ENCODE measurements at places on chromosomes 4 and X. TPM values are rescaled to one million over a fixed set of nuclear protein-coding genes. Genes with fewer than 3 reads are reported as not detected.

GRCh38 chr4:158826882-158827281, 58.1 kb downstream of the FNIP2 start:
- no peak for DNase-seq

DNA sequence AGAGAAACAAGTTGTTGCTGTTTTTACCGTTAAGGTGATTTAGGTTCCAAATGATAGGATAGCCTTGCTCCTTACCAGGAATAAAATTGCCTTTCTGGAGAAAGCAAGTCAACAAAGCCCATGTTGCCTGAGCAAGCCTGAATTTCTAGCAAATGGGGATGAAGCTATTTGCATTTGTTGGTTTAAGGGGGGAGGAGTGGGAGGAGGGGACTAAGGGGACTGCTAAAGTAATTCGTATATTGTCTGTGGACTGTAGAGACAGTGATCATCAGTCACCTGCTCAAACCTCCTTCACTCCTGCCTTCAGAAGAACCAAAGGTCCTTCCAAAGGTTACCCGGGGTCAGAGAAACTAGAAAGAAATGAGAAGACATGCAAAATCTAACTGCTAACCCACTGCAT, 65.8 kb downstream of the SCML2 start:
- no peak for DNase-seq

The NAP1L5 gene
- 9.1 TPM for total RNA-seq

The MAGIX gene
- total RNA-seq: 2.2 TPM

- DNase-seq: no peak
Observed at GRCh38 chr4:151408630-151409469, at the start of gene FHIP1A. TSS of gene FHIP1A (plus strand) at chr4:151409176. CDS start at chr4:151566260, 157,084 bp downstream.

DNA sequence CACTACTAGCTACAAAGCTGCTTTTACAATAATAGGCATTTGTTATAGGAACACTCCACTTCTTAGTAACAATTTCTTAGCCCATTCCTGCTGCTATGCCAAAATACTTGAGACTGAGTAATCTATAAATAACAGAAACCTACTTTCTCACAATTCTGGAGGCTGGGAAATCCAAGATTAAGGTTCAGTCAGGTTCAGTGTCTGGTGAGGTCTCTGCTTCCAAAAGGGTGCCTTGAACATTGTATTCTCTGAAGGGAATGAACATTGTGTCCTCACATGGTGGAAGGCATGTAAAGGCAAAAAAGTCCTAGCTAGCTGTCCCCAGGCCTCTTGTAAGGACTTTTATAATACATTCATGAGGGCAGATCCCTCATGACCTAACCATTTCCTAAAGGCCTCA, 7.0 kb downstream of the SLC9B1 start:
- no peak for DNase-seq

- DNase-seq: no peak
Observed at GRCh38 chrX:56563231-56564161, at the start of gene UBQLN2. TSS of gene UBQLN2 (plus strand) at chrX:56563627. CDS start at chrX:56563874, 247 bp downstream.

GRCh38 chr4:71239365-71239764, 99.5 kb upstream of the SLC4A4 start:
- DNase-seq: no peak

DNA sequence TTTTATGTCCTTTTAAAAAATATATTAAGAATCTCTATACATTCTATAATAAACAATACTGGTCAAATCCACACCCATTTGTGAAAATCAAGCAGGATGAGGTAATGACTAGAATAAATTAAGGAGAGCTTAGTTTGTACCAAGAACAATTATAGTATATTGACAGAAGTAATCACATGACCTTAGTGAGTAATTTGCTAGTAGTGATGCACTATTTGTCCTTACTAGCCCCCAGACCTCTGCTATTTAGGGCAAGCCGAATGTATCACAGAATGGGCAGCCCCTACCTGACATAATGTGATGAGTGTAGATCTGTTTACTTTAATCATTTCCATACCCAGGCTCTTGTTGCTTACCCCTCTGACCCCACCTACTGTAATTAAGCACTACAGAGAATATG, 15.8 kb downstream of the ATP1B4 start:
- DNase-seq: no peak

DNA sequence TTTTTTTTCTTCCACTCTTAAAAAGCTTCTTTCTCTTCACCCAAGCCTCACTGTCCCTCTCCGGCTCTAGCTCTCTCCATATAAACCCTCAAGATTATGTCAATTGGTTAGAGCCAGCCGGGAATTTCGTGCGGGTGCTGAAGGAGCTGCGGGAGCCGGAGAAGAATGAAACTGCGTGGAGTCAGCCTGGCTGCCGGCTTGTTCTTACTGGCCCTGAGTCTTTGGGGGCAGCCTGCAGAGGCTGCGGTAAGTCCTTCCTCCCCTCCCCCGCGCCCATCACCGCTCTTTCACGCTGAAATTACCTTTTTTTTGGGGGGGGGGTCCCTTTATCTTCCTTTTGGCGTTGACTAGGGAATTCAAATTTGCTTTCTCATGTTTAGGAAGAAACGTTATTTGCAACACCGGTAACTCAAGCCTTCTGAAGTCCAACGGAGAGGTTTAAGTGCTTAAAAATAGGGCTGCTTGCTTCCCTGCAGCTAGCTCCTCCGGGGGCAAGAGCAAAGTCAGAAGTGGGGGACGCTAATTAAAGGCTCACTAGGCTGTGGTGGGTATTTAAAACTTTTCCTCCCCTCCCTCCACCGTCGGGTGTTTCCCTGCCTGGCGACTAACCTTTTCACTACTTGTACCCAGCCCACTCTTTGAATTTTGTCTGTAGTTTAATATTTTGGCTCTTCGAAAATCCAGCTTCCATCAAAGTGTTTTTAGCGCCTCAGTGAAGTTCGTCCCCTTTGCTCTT, 491 bp downstream of the COL4A5 start:
- no peak for DNase-seq

- no peak for DNase-seq
Observed at GRCh38 chrX:48883729-48884128, 13.8 kb downstream of the TIMM17B start.

DNA sequence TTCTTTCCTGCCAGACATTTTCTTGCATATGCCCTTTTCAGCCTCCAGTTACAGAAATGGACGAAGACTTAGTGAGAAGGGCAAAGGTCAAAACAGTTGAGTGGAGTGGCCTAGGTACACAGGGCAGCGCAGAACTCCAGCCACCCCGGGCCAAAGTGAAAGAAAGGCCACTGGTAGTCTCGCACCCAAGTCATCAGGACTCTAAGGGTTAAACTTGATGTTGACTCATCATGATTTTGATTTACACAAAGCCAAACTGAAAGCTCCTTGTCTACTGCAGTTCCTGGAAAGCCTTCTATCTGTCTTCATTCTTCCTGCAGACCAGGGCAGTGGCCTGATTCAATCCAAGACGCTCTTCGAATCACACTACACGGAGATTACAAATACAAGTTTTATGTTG, 2.6 kb upstream of the IL13RA1 start:
- no peak for DNase-seq

The IBSP gene
- total RNA-seq: not detected

GRCh38 chr4:8015512-8015911, 75.9 kb upstream of the AFAP1 start:
- no peak for DNase-seq

- DNase-seq: no peak
Observed at GRCh38 chrX:15816438-15816809, 26.1 kb downstream of the ZRSR2 start.

DNA sequence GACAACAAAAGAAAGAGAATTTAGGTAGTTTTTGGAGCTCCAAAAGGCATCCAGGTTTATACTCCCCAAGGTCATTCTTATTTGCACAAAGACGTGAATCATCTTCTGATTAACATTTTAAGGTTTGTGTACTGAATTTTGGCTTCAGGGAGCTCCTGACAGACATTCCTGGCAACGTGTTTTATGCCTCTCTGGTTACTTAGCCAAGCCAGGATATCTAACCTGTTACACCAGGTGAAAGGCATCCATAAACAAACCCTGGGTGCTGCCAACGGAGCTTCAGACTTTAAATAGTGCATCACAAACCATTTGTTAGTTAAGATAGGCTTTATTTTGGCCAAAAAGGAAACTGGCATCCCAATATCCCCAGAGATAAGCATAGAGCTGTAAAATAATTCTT, 997.3 kb downstream of the ARAP2 start:
- no peak for DNase-seq

GRCh38 chr4:24426557-24426956, 157.8 kb downstream of the DHX15 start:
- no peak for DNase-seq

DNA sequence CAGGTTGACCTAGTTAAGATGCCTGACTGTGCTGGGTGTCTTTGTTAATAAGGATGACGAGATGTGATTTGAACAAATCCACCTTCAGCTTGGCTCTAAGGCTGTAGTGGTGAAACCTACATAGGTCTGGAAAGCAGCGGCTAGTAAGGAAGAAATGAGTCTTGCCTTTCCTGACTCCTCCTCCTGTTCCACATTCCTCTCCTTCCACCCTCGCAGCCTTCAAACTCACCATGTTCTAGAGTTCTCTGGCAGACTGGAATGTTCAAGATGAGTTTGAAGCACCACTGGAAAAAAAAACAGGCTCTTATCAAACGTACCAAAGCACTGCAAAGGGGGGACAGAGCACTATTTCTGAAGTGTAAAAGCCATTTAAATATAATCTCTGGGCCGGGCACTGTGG, 395.4 kb downstream of the BMPR1B start:
- no peak for DNase-seq

DNA sequence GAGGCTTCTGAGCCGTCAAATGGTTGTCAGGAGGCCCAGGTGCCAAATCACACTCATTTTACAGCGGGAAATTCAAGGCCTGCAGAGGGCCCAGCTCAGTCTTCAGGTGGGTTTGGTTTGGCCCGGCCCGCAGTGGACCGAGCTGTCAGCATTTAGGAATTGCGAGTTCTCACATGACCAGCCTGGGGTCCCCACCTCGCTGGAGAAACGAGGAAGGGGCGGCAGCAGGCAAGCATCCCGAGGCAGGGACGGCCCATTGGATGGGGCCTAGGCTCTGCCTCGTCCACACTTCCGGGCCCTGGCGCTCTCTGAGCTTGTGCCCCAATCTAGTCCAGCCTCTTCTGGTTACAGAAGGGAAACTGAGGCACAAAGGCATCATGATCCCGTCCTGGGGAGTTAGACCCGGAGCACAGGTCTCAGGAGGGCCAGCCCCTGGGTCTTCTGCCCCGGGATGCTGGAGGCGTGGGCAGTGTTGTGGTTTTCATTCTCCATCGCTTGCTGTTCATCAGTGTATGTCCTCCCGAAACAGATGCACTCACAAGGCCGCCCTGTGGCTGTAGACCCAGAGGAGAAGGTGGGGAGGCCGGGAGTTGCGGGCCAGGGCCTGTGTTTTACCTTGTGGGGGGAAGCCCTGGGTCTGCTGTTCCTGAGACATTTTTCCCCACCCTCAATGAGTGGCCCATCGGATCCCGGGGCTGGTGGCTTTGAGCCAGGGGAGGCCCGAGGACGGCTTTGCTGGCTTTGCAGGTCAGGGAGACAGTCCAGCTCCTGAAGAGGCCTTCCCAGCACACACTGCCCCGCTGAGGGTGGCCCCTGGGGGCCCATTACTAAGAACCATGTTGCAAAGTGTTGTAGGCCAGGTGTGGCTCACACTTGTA, 8.9 kb downstream of the PSAPL1 start:
- DNase-seq: no peak

The TCEANC gene
- total RNA-seq: 3.2 TPM

- DNase-seq: no peak
Observed at GRCh38 chr4:45063696-45064095, 337.3 kb upstream of the GNPDA2 start.

The ITGB1BP2 gene
- total RNA-seq: 1.7 TPM
